Endothelial cell of umbilical vein (primary cell): ENCODE measurements at places on chromosomes 2 and 18. TPM values are rescaled to one million over a fixed set of nuclear protein-coding genes. Genes with fewer than 3 reads are reported as not detected.
A peak's percentile ranks its signal among the peaks of the same experiment; 100 is the strongest.

DNA sequence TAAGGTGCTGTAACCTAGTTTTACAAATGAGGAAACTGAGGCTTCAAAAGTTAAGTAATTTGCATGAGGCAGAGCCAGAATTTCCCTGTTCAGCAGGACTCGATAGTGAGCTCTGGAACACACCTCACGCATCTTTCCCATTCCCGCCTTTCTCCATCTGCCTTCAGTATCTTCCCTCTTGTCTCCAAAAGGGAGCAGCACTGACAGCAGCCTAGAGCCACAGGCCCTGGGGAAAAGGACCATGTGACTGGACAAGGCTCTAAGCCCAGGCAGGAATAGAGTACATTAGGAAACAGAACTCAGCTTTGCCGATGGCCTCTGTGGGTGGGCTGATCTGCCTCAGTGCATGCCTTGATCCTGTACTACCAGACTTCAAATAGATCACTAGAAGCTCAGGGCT is 21.5 kb downstream of the GPR155 start:
- no peak for DNase-seq

DNA sequence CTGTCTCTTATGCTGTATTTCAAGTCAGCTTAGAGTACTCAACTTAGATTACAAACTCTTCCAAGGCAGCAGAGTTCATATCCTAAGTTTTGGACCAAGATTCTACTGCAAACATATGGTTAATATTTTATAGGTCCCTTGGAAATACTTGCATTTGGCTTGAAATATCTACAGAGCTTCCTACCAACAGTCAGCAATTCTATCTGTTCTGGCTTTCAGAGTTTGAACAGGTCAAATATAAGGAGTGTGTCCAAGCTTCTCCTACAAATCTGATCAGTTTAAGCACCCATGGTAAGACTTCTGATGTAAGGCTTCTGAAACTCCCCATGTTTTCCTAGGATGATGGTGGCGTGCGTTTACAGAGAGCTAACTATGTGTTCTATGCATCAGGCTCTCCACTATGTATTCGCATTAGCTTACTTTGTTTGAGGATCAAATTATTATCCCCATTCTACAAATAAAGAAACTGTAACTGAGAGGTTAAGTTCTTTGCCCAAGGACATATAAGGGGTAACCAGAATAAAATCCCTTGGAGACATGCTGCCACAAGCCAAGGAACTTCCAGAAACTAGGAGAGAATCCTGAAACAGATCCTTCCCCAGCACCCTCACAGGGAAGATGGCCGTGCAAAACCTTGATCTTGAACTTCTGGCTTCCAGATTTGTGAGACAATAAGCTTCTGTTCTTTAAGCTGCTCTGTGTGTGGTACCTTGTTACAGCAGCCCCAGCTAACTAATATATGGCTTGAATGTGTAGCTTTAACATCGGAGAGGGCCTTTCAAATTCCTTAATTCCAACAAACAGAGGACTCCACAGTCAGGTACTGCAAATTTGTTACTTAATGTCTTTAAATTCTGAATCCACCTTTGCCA is 55.1 kb downstream of the ATP8B1 start:
- no peak for DNase-seq

DNA sequence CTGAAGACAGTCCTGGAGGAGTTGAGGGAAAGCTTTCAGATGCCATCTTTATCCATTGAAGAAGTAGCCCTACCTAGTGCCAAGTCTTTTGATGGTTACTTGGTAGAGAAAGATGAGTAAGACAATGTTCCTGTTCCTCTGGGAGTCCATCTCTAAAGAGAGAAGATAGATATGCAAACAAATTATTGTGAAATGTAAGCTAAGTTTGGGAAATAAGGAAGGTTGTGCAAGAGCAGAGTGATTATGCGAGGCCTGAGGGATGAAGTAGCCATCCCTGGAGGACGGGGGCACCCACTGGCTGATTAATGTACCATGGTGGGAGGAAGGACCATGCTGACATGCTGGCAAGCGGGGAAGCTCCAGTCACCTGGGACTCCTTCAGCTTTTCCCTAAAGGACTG is 994 bp upstream of the DTNA start:
- no peak for DNase-seq

- DNase-seq = no peak
Observed at GRCh38 chr2:58906081-58906645, 665.0 kb upstream of the FANCL start.

DNA sequence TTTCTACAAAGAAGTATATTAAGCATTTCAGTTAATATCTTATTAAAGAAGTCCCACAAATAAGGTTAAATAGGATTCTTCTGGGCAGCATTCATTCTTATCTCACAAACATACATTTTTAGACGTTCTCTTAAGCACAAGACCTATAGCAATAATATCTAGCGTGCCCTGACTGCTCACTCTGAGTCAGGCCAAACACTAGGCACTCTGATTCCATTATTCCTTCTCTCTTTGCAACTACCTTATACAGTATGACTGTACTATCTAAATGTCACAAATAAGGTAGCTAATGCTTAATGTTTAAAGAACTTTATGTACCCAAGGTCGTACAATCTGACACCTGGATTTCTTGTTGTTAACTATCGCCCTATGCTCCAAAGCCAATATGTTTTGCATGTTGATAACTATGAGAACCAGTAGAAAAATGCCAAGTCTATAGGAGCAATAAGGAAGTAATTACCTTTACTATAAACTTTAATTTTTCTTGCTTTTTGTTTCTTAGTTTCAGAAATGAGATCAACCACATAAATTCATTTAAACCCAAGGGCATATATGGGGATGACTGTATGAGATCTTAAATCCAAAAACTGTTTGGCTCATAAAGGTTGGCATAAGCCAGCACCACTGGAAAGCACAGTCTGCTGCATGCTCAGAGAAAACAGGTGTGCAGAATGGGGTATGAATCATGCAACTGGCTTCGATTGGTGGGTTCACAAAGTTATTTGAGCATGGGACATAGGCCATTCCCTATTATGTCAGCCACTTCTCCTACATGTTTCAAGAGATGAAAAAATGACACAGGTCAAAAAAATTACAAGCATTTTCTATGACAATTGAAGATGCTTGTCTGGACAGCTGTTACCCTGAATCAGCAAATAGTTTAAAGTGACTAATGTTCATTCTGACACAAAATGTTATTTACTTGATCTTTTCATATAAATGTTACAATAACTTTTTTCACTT is 352.0 kb downstream of the IRS1 start:
- no peak for DNase-seq

DNA sequence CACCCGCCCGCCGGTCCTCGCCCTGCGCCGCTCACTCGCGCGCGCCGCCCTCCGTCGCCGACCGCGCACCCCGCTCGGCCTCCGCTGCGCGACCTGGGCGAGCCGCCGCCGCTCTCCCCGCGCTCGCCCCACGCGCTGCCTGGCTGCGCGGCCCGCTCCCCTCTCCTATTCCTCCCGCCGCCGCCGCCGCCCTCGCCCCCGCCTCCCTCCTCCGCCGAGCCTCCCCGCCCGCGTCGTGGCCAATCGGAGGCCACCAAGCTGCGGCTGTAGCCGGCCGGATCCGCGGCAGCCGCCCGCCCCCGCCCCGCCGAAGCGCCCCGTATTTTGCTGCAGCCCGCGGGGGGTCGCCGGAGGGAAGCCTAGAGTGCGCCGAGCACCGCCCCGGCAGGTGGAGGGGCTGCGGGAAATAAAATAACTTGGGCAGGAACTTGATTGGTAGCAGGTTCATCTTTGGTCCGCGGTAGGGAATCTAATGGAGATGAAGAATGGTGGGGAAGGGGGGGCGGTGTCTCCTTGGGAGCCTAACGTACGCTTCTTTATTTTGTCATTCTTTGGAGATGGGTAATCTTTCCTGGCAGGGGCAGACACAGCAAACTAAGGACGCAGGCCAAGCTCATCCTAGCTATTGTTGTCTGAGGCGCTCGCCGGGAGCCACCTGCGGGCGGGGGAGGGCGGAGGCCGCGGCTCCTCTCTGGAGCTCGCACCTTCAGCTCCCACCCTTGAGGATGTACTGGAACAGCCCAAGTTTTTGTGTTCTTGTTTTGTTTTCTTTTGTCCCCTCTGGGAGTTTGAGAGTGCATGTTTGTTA is 1.1 kb upstream of the CDH2 start:
- peak; percentile 46 for DNase-seq

Gene CXCR1
- total RNA-seq = not detected in 2 replicates

DNA sequence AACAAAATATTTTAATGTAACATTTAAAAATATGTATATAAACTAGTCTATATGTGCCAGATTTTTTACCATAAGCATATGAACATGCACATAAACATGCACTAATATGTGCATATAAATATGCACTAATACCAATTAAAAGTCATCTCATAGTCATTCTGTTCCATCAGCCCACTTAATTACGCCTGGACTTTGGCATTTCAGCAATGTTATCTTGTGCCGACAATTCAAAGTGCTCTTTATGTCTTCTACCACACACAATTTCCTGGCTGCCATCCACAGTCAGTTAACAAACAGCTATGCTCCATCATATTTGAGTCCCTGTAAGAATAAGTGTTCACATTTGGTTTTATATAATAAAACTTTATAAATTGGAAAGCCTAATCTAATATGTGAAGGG is 92.6 kb upstream of the TSPYL6 start:
- peak; percentile 54 for DNase-seq

DNA sequence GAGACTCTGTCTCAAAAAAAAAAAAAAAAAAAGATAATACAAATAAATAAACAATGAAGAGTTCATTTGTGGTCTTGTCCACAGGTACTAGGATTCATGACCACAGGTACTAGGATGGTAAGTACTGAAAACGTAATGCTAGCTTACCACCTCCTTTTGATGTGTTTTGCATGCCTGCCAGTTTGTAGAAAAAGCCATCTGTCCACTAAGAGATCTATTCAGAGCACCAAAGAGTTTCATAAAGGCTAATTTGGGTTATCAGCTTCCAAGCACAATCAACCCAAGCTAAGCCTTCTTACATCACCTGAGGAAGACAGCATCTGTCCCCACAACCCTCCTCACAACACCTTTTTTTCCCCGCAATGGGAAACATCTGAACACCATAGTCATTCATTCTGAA is 477.2 kb downstream of the ZEB2 start:
- DNase-seq = no peak

DNA sequence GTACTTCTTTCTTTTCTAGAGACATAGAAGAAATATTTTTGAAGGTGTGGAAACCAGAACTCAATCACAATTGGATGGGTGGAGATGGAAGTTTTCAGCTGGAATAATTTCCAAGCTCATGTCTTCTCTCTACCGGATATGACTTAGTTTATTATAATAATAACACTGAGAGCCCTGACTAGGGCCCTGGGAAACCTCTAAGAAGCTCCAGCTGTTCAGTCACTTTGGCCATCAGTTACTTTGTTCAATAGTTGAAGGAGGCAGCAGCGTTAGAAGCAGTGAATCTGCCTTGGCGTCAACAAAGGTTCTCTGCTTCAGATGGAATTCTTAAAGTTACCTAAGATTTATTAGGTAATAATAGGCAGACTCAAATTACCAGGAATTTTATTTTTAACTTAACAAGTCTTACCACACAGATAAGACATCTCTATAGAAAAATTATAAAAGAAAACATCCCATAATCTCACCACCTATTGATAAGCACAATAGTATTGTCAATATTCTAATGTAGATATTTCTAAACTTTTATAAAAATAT is 293.8 kb upstream of the CHAC2 start:
- DNase-seq = no peak

DNA sequence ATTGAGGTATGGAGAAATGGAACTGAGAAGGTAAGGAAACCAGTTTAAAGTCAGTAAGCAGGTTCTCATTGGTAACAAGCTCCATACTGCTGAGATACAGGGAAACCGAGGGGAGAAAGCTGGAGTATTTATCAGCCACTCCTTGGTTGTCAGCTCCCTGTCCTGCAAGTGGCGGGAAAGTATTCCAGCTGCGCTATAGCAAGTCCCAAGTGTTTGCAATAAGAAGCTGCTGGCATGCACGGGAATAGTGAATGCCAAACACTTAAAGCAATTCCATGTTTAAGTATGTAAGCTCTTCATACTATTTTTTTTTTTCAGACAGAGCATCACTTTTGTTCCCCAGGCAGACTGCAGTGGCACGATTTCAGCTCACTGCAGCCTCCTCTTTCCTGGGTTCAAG is 1601.1 kb downstream of the SUCLG1 start:
- no peak for DNase-seq

Gene VIT
- total RNA-seq = 0.48 and 0.88 TPM in 2 replicates

Gene RETREG2
- 58.2 and 59.5 TPM in 2 replicates for total RNA-seq

DNA sequence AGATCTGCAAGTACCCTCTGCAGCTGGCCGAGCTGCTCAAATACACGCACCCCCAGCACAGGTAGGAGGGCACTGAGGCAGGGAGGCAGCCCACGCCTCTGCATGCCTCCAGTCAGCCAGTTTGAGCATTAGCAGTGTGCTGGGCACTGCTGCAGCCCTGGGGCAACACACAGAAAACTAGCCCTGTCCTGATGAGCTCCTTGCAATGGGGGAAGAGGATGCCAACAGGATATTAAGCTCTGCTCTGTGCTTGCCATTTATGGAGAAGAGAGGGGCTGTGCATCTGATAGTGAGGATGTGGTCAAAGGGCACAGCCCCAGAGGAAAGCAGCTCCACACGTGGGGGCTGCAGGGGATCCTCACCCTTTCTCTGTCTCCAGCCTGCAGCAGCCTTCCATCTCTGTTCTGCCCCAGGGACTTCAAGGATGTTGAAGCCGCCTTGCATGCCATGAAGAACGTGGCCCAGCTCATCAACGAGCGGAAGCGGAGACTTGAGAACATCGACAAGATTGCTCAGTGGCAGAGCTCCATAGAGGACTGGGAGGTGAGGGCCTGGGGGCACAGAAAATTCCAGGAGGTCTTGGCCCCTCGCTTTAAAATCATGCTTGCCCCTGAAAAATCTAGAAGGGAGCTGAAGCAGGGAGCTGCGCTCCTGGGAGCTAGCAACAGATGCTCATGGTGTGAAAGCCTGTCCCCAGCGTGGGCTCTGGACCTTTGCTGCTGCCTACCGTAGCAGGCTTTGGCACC is 51.7 kb downstream of the FAM168B start:
- DNase-seq = no peak

DNA sequence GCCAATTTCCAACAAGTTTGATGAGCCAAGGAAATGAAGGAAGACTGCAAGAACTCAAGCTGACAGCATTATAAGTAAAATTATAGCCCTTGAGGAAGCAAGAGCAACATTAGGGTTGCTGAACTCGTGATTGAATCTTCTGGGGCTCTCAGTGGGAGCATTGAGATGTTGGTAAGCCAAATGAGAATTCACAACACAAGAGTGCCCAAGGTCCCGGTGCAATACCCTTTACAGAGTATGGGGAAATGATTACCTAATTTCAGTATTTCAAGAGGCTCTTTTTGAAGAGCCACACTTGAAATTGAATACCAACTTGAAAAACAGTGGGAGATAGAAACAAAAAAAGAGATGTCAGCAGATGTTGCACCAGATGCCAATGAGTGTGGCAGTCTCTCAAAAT is 554.5 kb downstream of the STK39 start:
- no peak for DNase-seq

DNA sequence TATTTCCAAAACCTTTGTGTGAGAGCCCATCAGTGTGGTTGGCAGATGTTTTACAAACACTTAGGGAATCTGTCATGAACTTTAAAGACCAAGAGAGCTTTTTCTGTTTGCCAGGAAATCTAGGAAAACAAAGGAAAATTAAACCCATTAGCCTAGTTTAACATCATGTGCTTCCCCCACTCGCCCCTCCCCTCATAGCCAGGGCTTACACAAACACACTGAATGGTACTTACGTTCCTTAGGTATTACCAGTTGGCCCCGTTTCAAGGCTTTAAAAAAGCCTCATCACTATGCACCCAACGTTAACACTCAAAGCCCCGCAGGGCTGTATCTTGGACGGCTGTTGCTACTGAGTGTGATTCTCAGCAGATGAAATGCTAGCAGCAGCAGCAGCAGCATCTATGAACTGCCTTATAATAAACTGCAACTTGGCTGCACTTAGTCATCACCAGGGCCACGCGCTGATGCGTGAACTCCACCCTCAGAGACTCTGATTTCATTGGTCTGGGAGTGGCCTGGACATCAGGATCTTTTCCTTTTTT is 20.1 kb upstream of the TTC39C start:
- DNase-seq = peak; percentile 58
